Lung (tissue), 17 donors: ENCODE measurements at places on chromosomes 1 and 21. TPM values are rescaled to one million over a fixed set of nuclear protein-coding genes. Genes with fewer than 3 reads are reported as not detected.

NUF2 gene
- total RNA-seq = 1.2 TPM

GRCh38 chr1:89351597-89352311 lies 12.1 kb upstream of the GBP6 start:
- no peaks in the 10 kb centered on the region for H3K36me3 ChIP-seq
- H3K27me3 ChIP-seq = no peaks in the 10 kb centered on the region
- no peak overlapping the region for H3K4me3 ChIP-seq
- H3K4me1 ChIP-seq = no peaks in the 10 kb centered on the region

DNA sequence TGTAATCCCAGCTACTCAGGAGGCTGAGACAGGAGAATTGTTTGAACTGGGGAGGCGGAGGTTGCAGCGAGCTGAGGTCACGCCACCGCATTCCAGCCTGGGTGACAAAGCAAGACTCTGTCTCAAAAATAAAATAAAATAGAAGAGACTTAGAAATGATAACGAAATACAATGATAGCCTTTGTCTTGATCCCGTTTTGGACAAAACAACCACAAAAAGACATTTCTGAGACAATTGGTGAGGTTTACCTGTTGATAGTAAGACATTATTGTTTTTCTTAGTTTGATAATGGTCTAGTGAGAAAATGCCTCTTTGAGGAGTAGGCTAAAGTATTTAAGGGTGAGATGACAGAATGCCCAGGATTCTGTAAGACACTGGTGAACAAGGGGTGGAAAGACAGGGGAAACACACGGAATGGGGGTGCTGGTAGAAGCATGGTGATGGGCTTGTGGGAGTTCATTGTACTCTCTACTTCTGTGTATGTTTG lies 11.9 kb upstream of the SHE start:
- no peaks in the 10 kb centered on the region for H3K27me3 ChIP-seq
- no peak for DNase-seq
- H3K4me1 ChIP-seq = no peaks in the 10 kb centered on the region
- no peaks in the 10 kb centered on the region for H3K36me3 ChIP-seq

GRCh38 chr21:38714039-38714817 lies 91.5 kb upstream of the ETS2 start:
- no peak overlapping the region for H3K27ac ChIP-seq
- H3K36me3 ChIP-seq = no peaks in the 10 kb centered on the region
- DNase-seq = no peak
- H3K27me3 ChIP-seq = no peaks in the 10 kb centered on the region
- no peaks in the 10 kb centered on the region for H3K4me1 ChIP-seq
- H3K4me3 ChIP-seq = no peak overlapping the region

UBL4B gene
- total RNA-seq = not detected

- no peak for DNase-seq
- no peak overlapping the region for H3K27ac ChIP-seq
- H3K27me3 ChIP-seq = no peaks in the 10 kb centered on the region
- no peak overlapping the region for H3K4me3 ChIP-seq
Observed at GRCh38 chr1:98090351-98090750, 169.5 kb upstream of the DPYD start.

GRCh38 chr1:117660271-117660965 lies 54.6 kb downstream of the TENT5C start:
- no peak for DNase-seq
- peaks cover 6% of the 10 kb centered on the region for H3K4me1 ChIP-seq
- H3K36me3 ChIP-seq = no peaks in the 10 kb centered on the region
- H3K27ac ChIP-seq = no peak overlapping the region

GRCh38 chr1:26317612-26318337 lies at the start of gene CD52:
Gene CD52, plus strand, starts transcription at chr1:26317958. Its CDS starts 60 bp downstream, at chr1:26318018.
- no peak for DNase-seq
- H3K4me3 ChIP-seq = no peak within 1 kb of the TSS
- no peaks in the 10 kb centered on the region for H3K4me1 ChIP-seq
- peak within 1 kb of the TSS; percentile 46 for H3K27ac ChIP-seq
- no peaks in the 10 kb centered on the region for H3K27me3 ChIP-seq

DNA sequence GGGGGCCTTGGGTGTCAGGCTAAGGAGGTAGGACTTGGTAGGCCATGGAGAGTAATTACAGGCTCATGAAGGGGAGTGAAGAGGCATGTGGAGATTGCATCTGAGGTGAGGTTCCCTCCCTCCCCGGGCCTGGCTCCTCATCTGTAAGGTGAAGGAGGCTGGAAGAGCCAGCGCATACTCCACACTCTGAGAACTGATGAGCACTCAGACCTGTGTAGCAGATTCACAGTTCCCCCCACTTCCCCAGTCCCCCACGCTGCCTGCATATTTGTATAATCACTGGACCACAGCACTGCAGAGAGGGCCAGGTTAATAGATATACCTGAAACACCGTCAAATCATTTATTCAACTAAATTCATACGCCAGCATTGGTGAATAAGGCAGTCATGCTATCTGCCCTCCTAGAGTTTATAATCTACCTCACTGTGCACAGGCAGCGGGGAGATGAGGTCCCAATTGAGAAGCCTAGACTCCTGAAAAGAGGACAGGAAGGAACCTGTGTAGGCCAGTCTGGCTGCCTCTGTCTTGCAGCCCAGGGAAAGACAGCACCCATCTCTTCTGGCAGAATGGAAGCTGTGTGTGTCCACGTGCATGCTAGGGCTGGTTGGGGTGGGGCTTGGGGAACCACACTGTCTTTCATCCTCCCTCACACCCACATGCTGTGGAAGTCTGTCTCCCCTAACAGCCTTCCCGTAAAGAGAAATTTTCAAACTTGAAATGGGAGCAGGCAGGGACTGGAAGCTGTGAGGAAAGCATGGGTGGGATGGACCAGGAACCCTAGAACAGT lies 110.6 kb upstream of the ATP1A1 start:
- no peaks in the 10 kb centered on the region for H3K4me1 ChIP-seq
- H3K27me3 ChIP-seq = no peaks in the 10 kb centered on the region
- no peak overlapping the region for H3K27ac ChIP-seq
- no peak overlapping the region for H3K4me3 ChIP-seq
- no peaks in the 10 kb centered on the region for H3K36me3 ChIP-seq

DNA sequence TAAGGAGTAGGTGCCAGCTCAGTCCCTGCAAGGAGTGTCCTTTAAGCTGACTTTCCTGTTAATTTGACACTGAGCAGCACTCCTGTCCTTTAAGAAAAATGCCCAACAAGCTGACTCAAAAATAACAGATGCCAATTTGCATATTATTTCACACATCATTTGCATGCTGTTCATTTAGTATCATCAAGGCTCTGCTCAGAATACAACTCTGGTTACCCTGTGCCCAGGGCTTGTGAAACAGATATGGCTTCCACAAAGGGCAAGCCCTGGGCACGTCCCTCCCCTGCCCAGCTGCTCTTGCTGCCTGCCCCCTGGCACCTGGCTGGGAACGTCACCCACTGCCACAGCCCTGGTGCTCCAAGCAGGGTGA lies 10.3 kb downstream of the KCNN3 start:
- no peaks in the 10 kb centered on the region for H3K27me3 ChIP-seq
- no peaks in the 10 kb centered on the region for H3K4me1 ChIP-seq
- H3K4me3 ChIP-seq = no peak overlapping the region
- H3K36me3 ChIP-seq = no peaks in the 10 kb centered on the region
- no peak for DNase-seq
- H3K27ac ChIP-seq = no peak overlapping the region

- no peak for DNase-seq
- H3K4me1 ChIP-seq = peaks cover 1% of the 10 kb centered on the region
- H3K4me3 ChIP-seq = no peak overlapping the region
- H3K27me3 ChIP-seq = no peaks in the 10 kb centered on the region
- no peak overlapping the region for H3K27ac ChIP-seq
- no peaks in the 10 kb centered on the region for H3K36me3 ChIP-seq
Observed at GRCh38 chr21:42094811-42095210, 23.7 kb downstream of the UMODL1 start.

DNA sequence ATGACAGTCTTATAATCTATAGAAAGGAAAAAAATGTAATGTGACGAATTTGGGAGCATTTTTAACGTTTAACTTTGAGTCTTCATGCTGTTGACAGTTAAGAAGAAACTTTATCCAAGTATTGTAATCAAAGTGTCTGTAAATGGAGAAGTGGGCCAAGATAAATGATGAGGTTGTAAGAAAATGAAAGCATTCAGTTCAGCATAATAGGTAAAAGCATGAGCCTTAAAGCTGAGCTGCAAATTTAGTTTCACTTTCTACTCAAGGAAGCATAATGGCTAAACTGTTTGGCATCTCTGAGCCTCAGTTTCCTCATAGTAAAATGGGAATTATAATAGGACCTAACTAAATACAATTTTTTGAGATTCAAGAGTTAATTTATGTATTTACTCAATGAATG lies 1554.8 kb downstream of the KCNT2 start:
- no peaks in the 10 kb centered on the region for H3K27me3 ChIP-seq
- DNase-seq = no peak
- no peak overlapping the region for H3K27ac ChIP-seq

C1orf105 gene
- total RNA-seq = not detected

C4BPB gene
- 6.5 TPM for total RNA-seq

GRCh38 chr1:80509965-80510522 lies 1290.7 kb upstream of the ADGRL2 start:
- H3K4me3 ChIP-seq = no peak overlapping the region
- no peaks in the 10 kb centered on the region for H3K36me3 ChIP-seq
- DNase-seq = no peak
- H3K27me3 ChIP-seq = no peaks in the 10 kb centered on the region

- H3K4me3 ChIP-seq = no peak overlapping the region
- no peaks in the 10 kb centered on the region for H3K36me3 ChIP-seq
- no peak overlapping the region for H3K27ac ChIP-seq
- no peaks in the 10 kb centered on the region for H3K4me1 ChIP-seq
Observed at GRCh38 chr1:97721221-97721620, 199.6 kb downstream of the DPYD start.

LYST gene
- total RNA-seq = 82.7 TPM

CHTOP gene
- total RNA-seq = 76.6 TPM

RBM34 gene
- total RNA-seq = 56.9 TPM
